Activated effector memory CD4-positive, alpha-beta T cell treated with Interleukin-2 at 50 U/mL for 16 hours (primary cell): ENCODE measurements at places on chromosomes 7 and 10.
A peak's percentile ranks its signal among the peaks of the same experiment; 100 is the strongest.

DNA sequence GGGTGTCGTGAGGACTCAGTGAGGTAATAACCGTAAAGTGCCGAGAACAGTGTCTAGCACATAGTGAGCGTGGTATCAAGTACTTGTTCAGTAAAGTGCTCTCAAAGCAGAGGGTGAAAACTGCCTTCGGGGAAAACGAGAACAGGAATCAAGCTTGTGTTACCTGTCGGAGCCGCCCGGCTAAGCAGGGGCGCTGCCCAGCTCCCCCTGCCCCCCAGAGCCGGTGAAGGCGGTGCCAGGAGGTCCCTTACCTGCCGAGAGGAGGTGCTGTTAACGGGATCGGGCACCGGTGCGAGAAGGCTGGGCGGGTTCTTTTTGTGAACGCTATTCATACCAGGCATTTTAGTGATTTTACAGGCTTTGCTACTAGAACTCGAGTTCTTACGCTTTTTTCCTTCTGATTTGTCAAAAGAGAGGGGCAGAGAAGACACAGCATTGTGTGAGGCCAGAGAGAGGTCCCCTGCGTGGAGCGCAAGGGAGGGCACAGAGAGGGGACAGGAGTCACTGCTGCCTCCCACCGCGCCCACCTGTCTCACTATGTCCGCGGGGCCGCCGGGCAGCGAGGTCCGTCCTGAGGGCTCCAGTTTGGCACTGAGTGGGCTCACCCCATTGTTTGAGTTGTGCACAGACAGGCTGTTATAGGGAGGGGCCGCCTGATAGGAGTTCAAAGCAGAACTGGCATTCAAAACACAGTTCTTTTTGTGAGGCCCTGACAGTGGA is 32.5 kb upstream of the EFCAB10 start:
- DNase-seq = no peak

GRCh38 chr10:96832721-96833219 is 672 bp downstream of the LCOR start:
- peak; percentile 82 for DNase-seq

GRCh38 chr7:131108212-131108940 is 219.3 kb upstream of the MKLN1 start:
- no peak for DNase-seq

DNA sequence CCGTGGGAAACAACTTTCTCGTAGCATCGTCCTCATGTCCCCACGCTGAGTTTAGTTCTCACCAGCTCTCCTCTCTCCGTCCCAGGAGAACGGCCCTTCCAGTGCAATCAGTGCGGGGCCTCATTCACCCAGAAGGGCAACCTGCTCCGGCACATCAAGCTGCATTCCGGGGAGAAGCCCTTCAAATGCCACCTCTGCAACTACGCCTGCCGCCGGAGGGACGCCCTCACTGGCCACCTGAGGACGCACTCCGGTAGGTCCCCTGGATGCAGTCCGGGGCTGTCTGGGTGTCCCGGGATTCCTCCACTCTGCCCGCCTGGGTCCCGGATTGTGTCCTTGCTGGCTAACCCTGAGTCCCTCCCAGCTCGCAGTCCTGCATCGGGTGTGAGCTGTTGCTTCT is 67.7 kb downstream of the FIGNL1 start:
- no peak for DNase-seq

- DNase-seq = peak; percentile 23
These were observed at the start of gene ZNF467 for GRCh38 chr7:149773446-149774236. ZNF467 (minus strand) TSS chr7:149773588; CDS start chr7:149771032, 2,556 bp downstream.

DNA sequence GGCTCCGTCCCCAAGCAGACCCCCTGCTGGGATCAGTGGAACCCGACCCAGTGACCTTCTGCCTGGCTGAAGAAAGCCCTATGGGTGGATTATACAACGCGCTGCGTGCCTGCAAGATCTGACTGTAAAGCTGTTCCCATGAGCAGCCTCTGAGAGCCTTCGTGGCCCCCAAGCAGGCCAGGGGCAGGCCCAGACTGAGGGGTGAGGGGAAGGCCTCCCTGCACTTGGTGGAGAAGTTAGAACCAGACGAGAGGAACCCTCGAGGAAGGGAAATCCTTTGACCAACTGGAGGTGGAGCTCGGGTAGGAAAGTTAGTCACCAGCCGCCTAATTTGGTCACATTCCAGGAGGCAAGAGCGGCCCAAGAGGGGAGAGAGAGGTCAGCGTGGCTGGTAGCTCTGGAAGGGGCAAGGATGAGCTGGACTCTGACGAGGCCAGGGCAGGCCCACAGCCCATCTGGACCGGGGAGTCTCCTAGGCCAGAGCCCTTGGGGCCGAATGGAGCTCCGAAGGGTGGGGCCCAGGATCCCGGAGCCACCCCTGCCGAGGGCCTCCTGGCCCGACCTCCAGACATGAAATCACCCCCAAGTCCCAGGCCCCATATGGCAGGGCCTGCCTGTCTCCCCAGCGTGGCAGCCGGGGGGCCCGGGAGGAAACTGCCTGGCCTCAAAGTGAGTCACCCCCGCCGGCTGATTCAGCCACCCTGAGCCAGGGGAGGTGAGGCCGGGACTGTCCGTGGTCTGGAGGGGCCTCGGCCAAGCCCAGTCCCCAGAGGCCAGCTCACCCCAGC is 23.3 kb upstream of the PDGFA start:
- no peak for DNase-seq

- no peak for DNase-seq
These were observed 39.1 kb downstream of the MINDY3 start for GRCh38 chr10:15821046-15821683.

- DNase-seq = no peak
These were observed 164.2 kb downstream of the HDAC9 start for GRCh38 chr7:18659746-18660145.

DNA sequence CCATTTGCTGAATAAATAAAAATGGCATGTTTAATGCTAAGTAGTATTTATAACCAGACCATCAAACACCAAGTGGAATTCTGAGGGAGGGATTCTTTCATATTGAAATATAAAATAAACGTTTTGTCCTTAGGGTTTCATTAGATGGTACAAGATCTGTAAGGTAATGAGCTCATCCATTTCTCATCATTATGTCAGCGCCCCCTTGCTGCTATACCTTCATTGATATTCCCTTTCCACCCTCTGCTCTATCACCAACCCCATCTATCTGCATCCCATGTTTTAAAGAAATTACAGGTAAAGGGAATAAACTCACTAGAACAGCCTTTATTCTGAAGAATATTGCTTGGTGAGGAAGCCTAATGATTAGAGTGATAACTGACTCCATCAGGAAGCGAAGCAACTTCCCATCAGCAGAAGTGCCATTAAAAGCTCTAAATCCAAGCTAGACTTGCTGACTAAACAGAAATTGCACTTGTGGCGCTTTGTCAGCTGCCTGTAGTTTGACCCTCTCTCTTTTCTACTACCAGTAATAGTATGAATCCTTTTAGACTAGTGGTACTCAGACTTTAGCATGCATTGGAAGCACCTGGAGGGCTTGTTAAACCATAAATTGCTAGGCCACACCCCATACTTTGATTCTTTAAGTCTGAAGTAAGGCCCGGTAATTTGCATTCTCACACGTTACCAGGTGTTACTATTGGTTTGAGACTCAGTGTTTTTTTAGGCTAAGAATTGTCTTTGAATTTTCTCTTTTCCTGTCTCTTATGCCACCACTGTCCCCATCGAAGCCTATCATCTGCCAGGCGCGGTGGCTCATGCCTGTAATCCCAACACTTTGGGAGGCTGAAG is 27.5 kb downstream of the ADD3 start:
- no peak for DNase-seq

DNA sequence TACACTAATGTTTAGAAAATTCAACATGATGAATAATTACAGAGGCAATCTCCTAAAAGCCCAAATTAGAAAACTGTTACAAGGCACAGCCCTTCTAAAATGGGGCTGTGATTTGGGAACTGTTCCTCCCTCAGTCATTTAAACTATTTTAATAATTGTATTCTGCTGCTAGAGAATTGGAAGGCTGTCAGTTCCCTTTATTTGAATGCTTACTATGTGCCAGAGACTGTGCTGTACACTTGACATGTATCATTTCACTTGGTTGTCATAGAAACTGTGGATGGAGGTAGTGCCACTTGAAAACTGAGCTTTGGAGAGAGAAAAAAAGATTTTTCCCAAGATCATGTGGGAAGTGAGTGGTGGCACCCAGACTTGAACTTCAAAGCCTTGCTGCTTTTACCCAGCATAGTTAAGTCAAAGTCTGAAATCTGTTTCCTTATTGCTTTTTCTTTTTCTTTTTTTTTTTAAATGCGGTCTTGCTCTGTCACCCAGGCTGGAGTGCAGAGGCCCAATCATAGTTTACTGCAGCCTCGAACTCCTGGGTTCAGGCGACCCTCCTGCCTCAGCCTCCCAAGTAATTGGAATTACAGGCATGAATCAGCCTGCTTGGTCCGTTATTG is 23.6 kb downstream of the UBE2D1 start:
- no peak for DNase-seq

DNA sequence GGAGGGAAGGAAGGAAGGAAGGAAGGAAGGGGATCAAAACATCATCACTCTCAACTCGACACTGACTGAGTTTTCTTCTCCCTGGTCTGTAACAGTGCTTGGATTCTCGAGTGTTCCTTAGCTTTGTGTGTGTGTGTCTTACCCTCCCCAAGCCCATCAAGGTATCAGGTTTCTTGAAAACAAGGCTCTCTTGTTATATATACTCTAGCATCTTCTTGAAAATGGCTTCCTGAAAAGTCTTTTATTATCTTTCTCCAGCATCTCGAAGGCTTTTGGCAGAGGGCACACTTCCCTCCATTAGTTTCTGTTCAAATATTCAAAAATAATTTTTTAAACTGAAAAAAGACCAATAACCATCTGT is 13.4 kb downstream of the SERPINE1 start:
- DNase-seq = no peak

DNA sequence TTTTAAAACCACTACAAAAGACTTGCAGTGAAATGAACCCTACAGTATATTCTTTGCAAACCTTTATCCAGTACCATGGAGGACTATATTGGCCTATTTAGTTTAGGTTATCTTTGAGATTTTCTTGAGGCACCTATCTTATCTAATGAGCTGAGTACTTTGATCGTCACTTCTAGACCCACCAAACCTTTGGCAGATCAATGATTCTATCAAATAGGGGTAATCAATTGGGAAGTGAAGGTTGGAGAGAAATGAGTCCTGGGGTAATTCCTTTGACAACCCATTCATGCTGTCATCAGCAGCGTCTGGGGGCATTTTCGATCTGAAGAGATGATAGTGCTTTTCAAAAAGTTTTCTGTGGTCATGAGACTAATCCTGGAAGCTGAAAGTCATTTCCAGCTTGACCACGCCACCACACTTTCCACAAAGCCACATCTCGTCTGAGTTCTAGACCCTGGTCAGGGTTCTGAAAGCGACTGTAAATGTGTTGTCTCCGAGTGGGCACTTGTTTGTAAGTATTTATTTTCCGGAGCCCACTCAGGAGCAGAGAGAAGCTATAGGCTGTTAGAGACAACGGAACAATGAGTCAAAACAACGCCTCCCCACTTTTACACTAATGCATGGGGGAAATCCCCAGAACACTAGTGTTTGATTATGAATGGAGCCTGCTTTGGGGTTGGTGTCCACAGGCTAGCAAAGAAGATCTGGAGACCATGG is 4.8 kb downstream of the EGR2 start:
- no peak for DNase-seq

- DNase-seq = no peak
These were observed 14.1 kb upstream of the CXCL12 start for GRCh38 chr10:44398747-44399658.

DNA sequence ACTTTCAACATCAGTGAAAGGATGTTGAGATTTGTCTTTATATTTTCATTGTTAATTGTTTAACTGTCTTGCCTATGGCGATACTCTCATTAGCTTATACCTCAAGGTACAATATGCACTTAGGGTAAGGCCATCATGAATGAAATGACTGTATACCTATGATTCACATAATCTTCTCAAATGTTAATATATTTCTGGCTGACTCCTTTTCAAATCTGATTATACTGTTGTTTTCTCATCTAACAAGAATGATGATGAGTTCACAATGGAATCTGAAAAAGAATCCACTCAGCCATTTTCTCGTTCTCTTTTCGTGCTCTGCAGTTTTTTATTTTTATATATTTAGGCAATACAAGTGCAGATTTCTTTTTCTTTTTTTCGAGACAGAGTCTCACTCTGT is 159.1 kb downstream of the ARHGAP12 start:
- DNase-seq = no peak

- no peak for DNase-seq
These were observed 77.9 kb upstream of the MXI1 start for GRCh38 chr10:110129490-110129889.

GRCh38 chr10:29435809-29436501 is 147.1 kb downstream of the LYZL1 start:
- DNase-seq = no peak

DNA sequence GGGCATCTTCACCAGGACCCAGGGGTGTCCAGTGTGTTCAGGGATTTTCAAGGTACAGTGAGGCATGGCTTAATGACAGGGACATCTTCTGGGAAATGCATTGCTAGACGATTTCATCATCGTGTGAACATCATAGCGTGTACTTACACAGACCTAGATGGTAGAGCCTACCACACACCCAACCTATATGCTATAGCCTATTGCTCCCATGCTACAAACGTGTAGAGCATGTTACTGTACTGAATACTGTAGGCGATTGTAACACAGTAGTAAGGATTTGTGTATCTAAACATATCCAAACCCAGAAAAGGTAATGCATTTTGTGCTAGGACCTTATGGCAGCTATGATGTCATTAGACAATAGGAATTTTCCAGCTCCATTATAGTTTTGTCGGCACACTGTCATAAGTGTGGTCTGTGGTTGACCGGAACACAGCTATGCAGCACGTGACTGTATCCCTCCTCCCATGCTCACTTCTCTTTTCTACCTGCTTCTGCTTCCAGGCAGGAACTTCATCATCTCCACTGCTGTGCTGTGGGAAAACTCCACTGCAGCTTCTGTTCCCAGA is 416.2 kb upstream of the NFE2L3 start:
- no peak for DNase-seq

DNA sequence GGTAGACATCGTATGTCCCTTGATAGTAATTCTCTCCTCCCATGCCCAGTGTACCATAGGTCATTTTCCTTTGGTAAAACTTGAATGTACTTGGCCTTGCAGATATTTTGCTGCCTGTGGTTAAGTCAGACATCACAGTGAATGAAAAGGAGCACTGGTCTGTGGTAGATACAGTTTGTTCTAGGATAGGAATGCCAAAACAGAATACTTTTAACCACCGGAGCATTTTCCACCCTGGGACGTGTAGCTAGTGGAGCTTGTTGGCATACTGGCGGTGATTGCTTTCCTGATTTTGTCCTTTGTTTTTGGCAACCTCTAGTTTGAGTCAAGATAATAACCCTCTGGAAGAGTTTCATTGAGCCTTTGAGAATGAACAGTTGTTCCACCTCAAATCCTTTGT is 92.0 kb upstream of the BMPER start:
- DNase-seq = no peak

- DNase-seq = no peak
These were observed 35.1 kb downstream of the NOC3L start for GRCh38 chr10:94327649-94328048.

- no peak for DNase-seq
These were observed 59.3 kb downstream of the FAM13C start for GRCh38 chr10:59303018-59303417.

DNA sequence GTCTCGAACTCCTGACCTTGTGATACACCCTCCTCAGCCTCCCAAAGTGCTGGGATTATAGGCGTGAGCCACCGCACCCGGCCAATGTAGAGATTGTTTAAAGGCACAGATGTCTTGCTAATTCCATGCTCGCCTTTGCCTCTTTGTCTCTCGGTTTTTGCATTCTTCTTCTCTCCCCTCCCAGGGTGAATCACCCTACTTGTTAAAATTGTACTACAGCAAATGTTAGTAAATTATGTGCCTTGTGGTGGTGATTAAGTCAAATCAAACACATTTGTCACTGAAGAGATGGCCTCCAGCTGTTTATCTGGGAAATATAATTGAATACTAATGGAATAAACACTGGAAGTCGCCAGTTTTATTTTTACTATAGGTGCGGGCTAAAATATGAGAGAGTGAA is 384.4 kb upstream of the AUTS2 start:
- no peak for DNase-seq
